ENCODE measurements at places on chromosomes 7 and 10.

DNA sequence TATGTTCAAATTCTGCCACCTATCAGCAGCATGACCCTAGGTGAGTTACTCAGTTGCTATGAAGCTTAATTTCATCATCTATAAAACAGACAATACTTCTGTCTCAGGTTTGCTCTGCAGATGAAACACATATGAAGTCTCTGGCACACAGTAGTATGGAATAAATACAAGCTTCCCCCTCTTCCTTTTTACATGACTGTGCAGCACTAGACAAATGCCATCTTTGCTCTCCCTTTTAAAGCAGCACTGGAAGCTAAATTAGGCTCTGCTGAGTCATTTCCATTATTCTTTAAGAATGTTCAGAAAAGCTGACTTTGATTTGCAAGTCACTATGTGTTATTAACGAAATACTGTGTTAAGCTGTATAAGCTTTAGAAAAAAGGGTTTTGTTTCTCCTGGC lies 40.7 kb upstream of the ANAPC16 start:
- no peak for DNase-seq

DNA sequence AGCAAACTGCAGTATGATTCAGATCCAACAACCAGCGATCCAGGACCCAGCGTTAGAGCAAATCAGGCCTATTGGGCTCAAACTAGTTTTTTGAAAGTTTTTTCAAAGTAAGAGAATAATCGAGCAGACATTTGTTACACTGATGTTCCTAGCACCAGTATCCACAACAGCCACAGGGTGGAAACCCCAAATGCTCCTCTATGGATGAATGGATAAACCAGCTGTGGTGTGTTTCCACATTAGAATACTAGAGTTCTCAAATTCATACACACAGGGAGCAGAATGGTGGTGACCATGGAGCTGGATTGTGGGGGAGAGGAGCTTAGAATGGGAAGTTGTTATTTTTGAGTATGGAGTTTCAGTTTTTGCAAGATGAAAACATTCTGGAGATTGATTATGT lies 60.7 kb downstream of the PDIA4 start:
- DNase-seq: no peak

GRCh38 chr7:57399972-57400371 lies 50.0 kb upstream of the ZNF716 start:
- no peak for DNase-seq

DNA sequence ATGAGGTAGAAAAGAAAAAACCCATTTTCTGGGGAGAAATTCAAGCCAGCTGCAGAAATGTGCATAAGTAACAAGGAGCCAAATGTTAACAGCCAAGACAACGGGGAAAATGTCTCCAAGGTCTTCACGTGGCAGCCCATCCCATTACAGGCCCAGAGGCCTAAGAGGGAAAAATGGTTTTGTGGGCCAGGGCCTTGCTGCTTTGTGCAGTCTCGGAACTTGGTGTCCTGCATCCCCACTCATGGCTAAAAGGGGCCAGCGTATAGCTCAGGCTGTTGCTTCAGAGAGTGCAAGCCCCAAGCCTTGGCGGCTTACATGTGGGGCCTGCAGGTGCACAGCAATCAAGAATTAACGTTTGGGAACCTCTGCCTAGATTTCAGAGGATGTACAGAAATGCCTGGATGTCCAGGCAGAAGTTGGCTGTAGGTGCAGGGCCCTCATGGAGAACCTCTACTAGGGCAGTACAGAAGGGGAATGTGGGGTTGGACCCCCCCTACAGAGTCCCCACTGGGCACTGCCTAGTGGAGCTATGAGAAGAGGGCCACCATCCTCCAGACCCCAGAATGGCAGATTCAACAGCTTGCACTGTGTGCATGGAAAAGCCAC lies 9.0 kb downstream of the ORC5 start:
- no peak for DNase-seq

DNA sequence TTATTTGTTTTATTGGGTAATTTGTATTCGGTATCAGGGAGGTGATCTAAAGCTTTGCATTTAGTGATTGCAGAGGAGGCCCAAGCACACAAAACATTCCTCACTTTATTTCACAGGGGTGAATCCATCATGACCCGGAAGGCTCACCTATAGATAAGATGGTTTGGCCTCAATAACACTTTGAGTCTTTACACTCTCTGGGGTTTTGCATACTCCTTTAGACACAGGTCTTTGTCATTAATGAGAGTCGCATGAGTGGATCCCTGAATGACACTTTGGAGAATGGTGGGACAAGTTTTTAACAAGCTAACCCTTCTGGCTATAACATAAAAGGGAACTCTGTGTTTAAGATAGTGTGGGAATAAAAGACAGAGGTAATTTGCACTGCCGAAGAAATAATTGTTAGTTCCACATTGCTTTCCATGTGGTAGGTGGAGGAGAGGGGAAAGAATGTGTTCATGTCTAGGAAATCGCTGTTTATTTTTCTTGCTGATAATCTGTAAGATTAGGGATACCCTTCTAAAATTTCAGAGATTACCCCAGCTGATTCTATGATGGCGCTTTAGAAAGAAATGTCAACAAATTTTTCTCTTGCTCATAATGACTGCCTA lies 455.8 kb downstream of the TFEC start:
- no peak for DNase-seq

- DNase-seq: no peak
Measured at GRCh38 chr7:36306222-36306621, 83.4 kb upstream of the ANLN start.

GRCh38 chr10:1056326-1057105 lies at the start of gene WDR37:
TSS of gene WDR37 (plus strand) at chr10:1056385. CDS start at chr10:1072156, 15,771 bp downstream.
- peak; percentile 92 for DNase-seq

Data from activated T-cell treated with anti-CD3 and anti-CD28 coated beads, Interleukin-2, amount 50 U/mL, for 48 hours (primary cell).